Memory B cell (primary cell): ENCODE measurements at places on chromosomes 11 and 22.

GRCh38 chr11:130003717-130004001 lies 1.0 kb upstream of the PRDM10 start:
- no peaks in the 10 kb centered on the region for H3K36me3 ChIP-seq
- H3K4me3 ChIP-seq: peak overlapping the region; percentile 99

DNA sequence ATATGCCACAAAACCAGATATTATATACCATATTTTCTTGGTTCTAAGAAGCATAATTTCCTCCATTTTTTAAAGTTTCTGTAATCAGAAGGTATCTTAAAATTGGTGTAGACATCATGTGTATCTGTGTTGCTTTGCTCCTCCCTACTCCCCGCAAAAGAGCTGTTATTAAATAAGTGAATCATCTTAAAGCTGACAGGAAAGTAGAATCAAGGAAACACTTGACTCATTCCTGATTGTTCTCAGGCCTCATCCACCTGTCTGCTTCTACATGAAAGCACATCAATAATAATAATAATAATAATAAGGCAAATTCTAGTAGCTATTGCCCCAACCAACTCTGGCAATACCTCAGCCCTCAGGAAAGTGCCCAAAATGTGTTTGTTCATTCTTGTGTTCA lies 26.2 kb upstream of the GUCY1A2 start:
- DNase-seq: no peak
- no peak overlapping the region for H3K27ac ChIP-seq
- no peaks in the 10 kb centered on the region for H3K4me1 ChIP-seq

GRCh38 chr11:11387207-11387606 lies 34.2 kb upstream of the CSNK2A3 start:
- H3K27me3 ChIP-seq: peaks cover 3% of the 10 kb centered on the region
- no peak overlapping the region for H3K4me3 ChIP-seq
- no peak overlapping the region for H3K27ac ChIP-seq
- no peak for DNase-seq

DNA sequence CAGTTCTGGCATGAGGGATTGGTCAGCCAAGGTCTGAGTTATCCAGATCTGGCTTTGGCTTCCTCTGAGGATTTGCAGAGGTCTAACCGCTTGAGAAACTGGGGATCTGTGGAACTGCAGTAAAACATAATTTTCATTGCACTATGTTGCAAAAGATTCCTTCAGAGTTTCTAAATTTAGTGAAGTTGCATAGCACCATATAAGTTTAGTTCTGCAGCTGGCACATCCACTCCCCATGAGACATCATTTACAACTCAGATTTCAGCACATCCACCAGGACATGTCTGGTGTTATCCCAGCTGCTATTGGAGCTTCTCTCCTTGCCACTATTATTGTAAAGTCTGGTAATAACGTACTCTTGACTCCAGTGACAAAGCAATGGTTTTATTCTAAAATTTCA lies 181.5 kb downstream of the CWF19L2 start:
- H3K27ac ChIP-seq: no peak overlapping the region
- no peaks in the 10 kb centered on the region for H3K4me1 ChIP-seq
- no peak for DNase-seq
- H3K27me3 ChIP-seq: no peaks in the 10 kb centered on the region
- H3K4me3 ChIP-seq: no peak overlapping the region

GRCh38 chr11:125124618-125124992 lies 13.2 kb upstream of the TMEM218 start:
- no peak for DNase-seq
- H3K27me3 ChIP-seq: peaks cover 10% of the 10 kb centered on the region
- no peaks in the 10 kb centered on the region for H3K36me3 ChIP-seq
- no peak overlapping the region for H3K27ac ChIP-seq

- no peak overlapping the region for H3K27ac ChIP-seq
- peaks cover 6% of the 10 kb centered on the region for H3K36me3 ChIP-seq
- H3K4me1 ChIP-seq: no peaks in the 10 kb centered on the region
Measured at GRCh38 chr22:26968859-26969523, 311.6 kb downstream of the MIAT start.

GRCh38 chr11:122820158-122820557 lies 18.1 kb upstream of the CRTAM start:
- H3K36me3 ChIP-seq: peaks cover 15% of the 10 kb centered on the region
- no peak for DNase-seq
- H3K27ac ChIP-seq: no peak overlapping the region
- H3K4me3 ChIP-seq: no peak overlapping the region
- peaks cover 3% of the 10 kb centered on the region for H3K27me3 ChIP-seq
